ENCODE measurements at places on chromosomes 12 and 14.

GRCh38 chr12:68119724-68120211 is 39.8 kb downstream of the IFNG start:
- DNase-seq = no peak

DNA sequence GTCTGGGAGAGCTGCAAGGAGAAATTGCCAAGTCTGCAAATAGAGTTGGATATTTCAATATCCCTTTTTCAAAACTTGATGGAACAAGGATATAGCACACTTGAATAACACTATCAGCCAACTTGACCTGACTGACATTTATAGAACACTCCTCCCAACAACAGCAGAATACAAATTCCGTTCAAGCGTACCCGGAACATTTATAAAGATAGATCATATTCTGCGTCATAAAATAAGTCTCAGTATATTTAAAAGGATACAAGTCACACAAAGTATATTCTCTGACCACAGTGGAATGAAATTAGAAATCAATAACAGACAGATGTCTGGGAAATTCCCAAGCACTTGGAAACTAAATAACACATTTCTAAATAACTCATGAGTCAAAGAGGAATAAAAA is 29.0 kb upstream of the MEG3 start:
- DNase-seq = no peak

DNA sequence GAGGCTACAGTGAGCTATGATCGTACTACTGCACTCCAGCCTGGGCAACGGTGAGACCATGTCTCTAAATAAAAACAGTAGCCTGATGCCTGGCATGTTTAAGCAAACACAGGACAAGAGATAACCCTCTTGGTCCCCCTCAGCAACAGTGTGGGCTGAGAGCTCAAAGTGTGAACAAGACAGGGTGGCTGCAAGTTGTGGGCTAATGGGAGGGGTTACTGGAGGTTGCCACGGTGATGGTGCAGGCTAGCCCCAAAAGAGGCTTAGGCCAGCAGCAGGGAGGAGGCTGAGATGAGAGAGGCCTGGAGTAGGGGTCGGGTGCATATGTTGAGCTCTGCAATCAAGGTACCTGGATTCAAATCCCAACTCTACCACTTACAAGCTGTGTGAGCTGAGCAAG is 3.4 kb upstream of the LGMN start:
- no peak for DNase-seq

- no peak for DNase-seq
Observed at GRCh38 chr14:90132821-90133570, 71.2 kb downstream of the KCNK13 start.

DNA sequence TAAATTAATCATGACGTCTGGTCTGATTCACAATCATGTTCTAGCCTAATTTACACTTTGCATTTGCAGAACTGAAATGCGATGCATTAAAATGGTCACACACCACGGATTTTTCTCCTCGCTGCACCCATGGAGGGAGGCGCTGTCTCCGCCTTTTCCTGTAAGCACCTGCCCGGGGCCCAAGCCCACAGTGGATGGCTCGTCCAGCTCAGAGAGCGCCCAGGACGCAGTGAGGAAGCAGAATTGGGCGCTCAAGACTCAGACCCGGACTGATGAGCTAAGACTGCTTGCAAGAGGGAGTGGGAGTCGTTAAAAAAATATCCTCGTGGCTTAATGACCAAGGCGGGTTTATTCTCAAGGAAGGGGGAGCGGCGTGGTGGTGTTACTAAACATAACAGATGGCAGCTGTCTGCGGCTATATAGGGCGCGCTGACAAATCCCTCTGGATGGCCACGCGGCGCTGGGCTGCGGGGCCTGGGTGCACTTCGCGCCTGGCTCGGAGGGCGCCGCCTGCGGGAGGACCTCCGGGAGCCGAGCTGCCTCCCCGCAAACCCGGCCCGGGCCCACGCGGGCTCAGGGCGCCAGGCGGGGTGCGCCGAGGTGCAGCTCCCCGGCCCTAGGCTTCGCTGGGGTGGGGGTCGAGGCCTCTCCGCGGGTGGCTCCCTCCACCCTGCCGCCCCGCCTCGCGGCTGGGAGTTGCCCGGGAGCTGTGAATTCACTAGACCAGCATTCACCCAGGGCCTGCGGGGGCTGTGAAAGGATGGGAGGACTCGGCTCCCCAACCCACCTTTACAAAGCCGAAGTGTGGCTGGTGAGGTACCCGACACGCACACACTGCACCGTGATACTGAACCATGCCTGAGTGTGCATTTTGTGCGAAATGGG is 78.7 kb downstream of the PPM1A start:
- DNase-seq = peak; percentile 25

- no peak for DNase-seq
Observed at GRCh38 chr12:118980407-118981014, 830 bp upstream of the SRRM4 start.

- DNase-seq = no peak
Observed at GRCh38 chr14:89493406-89493805, 76.4 kb upstream of the FOXN3 start.

GRCh38 chr12:176321-177181 is 37.4 kb downstream of the SLC6A12 start:
- peak; percentile 71 for DNase-seq

GRCh38 chr12:119410396-119410795 is 75.9 kb downstream of the CCDC60 start:
- DNase-seq = no peak

- DNase-seq = no peak
Observed at GRCh38 chr14:56224229-56224628, 106.0 kb downstream of the PELI2 start.

GRCh38 chr12:14454098-14454907 is 88.8 kb downstream of the ATF7IP start:
- peak; percentile 28 for DNase-seq

GRCh38 chr14:50388256-50388931 is 8.3 kb downstream of the CDKL1 start:
- DNase-seq = no peak

- DNase-seq = no peak
Observed at GRCh38 chr12:117872546-117873169, 96.1 kb downstream of the KSR2 start.

GRCh38 chr12:127810041-127810440 is 456.9 kb upstream of the TMEM132C start:
- DNase-seq = peak; percentile 99

- peak; percentile 25 for DNase-seq
Observed at GRCh38 chr12:102474438-102475064, 5.8 kb downstream of the IGF1 start.

DNA sequence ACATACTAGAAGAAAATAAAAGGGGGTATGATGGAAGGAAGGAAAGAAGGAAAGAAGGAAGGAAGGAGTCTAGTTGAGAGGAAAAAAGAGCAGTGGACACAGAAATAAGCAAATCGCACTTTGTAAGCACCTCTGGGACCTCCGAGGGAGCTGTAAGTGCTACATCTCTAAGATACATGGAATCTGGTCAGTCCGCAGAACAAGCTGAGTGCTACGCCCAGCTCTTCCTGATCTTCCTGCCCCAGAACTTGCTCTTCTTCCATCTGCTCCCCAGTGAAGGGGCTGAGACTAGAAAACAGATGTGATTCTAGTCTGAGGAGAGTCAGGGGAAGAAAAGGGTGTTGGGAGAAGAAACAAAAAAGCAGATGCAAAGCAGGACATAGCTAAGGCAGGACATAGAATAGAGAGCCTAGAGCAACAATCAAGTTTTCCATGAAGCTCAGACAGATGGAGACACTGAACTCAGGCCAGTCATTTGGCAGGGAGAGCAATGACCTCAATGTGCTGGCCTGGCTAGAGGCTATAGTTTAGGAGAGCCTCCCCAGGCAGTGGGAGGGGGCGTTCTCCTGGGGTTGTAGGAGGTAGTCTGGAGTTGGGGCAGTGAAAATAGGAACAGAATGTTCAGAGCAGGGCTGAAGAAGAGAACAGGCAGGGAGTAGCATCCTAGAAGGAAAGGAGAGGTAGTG is 1.7 kb upstream of the MFAP5 start:
- no peak for DNase-seq

DNA sequence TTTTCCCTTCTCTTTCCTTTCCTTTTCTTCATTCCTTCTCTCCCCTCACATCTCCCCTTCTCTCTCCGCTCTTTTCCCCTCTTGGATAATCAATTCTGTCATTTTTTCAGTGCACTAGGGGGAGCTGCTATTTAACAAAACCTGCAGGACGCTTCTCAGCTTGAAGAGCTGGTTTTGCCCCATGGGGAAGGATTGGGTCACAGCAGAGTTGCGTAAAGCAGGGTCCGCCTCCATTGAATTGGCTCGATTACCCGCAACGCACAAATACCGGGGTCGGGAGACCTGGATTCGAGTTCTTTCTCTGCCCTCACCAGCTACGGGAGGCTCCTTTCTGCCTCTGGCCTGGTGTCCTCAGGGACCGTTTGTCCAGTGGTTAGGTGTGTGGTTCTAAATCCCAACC is 42.1 kb upstream of the CHGA start:
- no peak for DNase-seq

DNA sequence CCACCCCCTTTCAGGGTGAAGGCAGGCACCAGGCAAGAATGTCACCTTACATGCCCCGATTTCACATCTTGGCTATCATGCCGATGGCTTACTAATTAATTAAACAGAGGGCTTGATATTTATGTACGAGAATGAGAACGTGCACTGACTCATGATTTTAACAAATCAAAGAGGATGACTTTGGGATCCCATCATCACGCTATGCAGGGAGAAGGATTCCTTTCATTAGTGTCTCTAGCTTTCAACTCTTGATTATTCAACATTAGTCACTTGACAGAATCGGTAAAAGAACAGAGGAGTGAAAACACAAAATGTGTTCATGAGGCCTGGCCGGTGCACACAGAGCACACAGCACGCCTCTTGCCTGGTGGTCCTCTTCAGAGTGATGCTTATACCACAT is 80.6 kb downstream of the PRKAB1 start:
- DNase-seq = peak; percentile 69

- DNase-seq = no peak
Observed at GRCh38 chr12:9606247-9606646, 1.5 kb downstream of the KLRB1 start.

DNA sequence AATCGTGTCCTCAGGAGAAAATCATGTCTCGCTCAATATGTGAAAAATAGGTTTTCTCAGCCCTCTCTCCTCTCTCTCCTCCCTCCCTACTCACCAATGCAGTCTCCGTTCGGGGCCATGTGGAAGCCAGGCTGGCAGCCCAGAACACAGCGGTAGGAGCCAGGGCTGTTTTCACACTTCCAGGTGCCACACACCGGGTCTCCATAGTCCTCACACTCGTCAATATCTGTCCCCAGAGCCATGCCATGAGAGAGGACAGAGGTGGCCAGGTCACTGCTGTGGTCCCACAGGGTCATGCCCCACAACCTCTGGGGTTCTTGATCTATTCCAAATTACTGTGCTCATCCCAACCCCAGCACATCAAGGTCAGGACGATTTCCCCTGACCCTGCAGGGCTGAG is 13.5 kb downstream of the ISCA2 start:
- DNase-seq = no peak

- DNase-seq = no peak
Observed at GRCh38 chr12:70829070-70829469, 91.5 kb downstream of the PTPRR start.

DNA sequence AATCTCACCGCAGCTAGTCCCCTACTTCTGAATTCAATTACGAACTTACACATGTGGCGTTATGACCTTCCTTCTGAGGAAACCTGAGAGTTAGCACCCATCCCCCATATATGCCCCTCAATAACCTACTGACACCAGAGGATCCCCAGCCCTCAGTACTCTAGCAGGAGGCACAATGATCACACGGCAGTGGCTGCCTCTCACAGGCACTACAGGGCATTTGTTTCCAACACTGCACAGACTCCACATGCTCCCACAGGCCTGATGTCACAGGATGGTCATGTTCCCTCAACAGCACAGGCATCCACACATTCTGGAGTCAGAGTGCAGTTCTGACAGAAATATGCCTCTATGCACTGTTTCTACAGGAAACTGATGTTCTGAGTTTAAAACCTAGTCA is 17.4 kb downstream of the PPP1CC start:
- DNase-seq = no peak

DNA sequence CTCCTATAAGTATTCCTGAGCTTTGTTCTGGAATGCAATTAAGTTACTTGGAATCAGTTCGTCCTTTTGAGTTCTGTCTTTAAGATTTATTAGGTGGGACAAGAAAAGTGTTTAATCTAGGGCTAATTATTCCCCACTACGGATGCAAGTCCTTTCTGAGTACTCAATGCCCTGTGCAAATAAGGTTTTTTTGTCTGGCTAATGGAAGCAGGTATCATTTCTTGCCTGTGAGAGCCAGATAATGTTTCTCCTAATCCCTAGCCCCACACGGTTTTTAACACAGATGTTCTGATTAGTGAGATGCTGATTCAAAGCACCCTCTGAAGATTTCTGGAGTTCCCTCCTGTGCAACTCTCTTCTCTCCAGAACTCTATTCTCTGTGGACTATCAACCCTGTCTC is 296.6 kb upstream of the PRICKLE1 start:
- DNase-seq = no peak

DNA sequence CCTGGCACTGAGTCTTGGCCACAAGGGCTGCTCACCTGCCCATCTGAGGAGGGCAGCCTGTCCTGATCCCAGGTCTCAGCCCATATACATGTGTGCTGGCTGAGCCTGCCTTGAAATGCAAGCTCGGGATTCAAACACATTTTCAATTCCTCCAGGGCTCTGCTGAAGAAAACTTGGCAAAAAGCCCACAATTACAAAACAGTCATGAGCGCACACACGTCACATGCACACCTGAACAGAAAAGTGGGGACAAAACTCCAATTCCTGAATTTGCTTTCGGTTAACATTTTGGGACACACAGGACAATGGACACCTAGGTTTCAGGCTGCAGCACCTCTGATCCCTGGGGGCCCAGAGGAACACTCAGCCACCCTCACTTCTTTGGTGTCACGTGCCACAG is 113.9 kb downstream of the RBM19 start:
- no peak for DNase-seq

DNA sequence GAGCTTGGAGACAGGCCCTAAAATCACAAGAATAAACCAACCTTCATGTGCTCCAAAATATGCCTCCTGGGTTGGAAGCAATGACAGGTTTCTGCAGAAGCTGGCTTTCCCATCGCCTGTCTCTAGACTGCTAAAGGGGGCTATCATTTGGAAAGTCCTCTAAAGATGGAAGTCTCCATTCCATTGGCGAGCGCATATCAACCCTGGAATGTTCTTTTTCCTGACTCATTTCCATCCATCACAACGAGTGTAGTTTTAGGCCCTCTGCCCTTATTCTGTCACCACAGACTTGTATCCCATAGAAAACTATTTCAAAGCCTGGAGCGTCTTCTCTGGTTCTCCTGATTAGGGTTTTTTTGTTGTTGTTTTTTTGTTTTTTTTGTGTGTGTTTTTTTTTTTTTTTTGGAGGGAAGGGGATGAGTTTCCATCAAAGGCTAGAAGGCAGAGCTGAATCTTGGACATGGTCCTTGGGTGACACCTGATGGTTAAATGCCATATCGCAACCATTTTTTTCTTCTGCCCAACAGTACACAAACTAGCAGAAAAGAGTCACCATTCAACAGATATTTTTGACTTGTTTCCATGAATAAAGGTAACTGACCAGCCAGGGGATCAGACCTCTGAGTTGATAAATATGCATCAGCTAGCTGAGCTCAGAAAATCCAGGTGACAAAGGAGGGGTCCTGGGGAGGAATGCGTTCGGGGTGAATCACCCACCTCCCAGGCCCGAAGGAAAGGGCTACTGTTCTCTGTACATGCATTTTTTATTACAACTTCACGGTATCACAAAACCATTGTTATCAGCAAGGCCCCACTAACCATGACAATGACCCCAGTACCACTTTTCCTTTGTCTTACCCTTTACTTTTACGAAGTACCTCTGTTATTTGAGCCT is 40.5 kb downstream of the KCNA5 start:
- peak; percentile 77 for DNase-seq

- no peak for DNase-seq
Observed at GRCh38 chr12:98894412-98895085, 249.5 kb downstream of the APAF1 start.

Measured in fibroblast of skin of right quadriceps (primary cell).